ENCODE measurements at places on chromosomes 7 and 10. TPM values are rescaled to one million over a fixed set of nuclear protein-coding genes. Genes with fewer than 3 reads are reported as not detected.

The ATAD1 gene
- 41.4 TPM for total RNA-seq

The DNAJB12 gene
- 18.3 TPM for total RNA-seq

The CREB5 gene
- 11.1 TPM for total RNA-seq

The POLR2J2 gene
- 1.3 TPM for total RNA-seq

The INTS1 gene
- total RNA-seq = 9.3 TPM

The PLXDC2 gene
- total RNA-seq = 6.1 TPM

The CPA4 gene
- total RNA-seq = 365 TPM

The BBIP1 gene
- total RNA-seq = 21.7 TPM

The AKR1B1 gene
- 72.2 TPM for total RNA-seq

The PAX4 gene
- total RNA-seq = not detected

The PGAM1 gene
- 841 TPM for total RNA-seq

The TASOR2 gene
- 53.6 TPM for total RNA-seq

The C10orf62 gene
- not detected for total RNA-seq

The RBM20 gene
- total RNA-seq = under 0.01 TPM

The BUB3 gene
- 346 TPM for total RNA-seq

The SPDYE8 gene
- not detected for total RNA-seq

The KMT2E gene
- 79.2 TPM for total RNA-seq

The ZNF22 gene
- total RNA-seq = 12.4 TPM

The C10orf53 gene
- not detected for total RNA-seq

The SPDYE18 gene
- not detected for total RNA-seq

The PBLD gene
- total RNA-seq = 5.7 TPM

The NUTM2E gene
- not detected for total RNA-seq

The FAM180A gene
- 1.4 TPM for total RNA-seq

The CFAP43 gene
- total RNA-seq = not detected

The C10orf105 gene
- under 0.01 TPM for total RNA-seq

The RADIL gene
- not detected for total RNA-seq

The CAMK1D gene
- 4.2 TPM for total RNA-seq

The ADD3 gene
- 212 TPM for total RNA-seq

The OPN1SW gene
- not detected for total RNA-seq

The ANXA8L1 gene
- total RNA-seq = 0.18 TPM

The MCU gene
- 36.2 TPM for total RNA-seq

The NEUROG3 gene
- total RNA-seq = not detected

The LFNG gene
- total RNA-seq = 1.4 TPM

The TUBAL3 gene
- total RNA-seq = not detected

The FAM171A1 gene
- 26.1 TPM for total RNA-seq

The NUDCD3 gene
- 58.3 TPM for total RNA-seq

The PSAP gene
- total RNA-seq = 216 TPM

The SCIN gene
- not detected for total RNA-seq

The GPR141 gene
- not detected for total RNA-seq

The ACTL6B gene
- total RNA-seq = not detected

The SEMA3D gene
- total RNA-seq = 10.8 TPM

The PAPOLB gene
- under 0.01 TPM for total RNA-seq

The SH2B2 gene
- total RNA-seq = 0.56 TPM

The RGR gene
- total RNA-seq = not detected

The GPR15LG gene
- total RNA-seq = not detected

The GOLGA7B gene
- total RNA-seq = not detected

The PTPN20 gene
- total RNA-seq = not detected

The ITPRIP gene
- total RNA-seq = 7.5 TPM

The ITGA8 gene
- total RNA-seq = under 0.01 TPM

The FFAR4 gene
- not detected for total RNA-seq

The CTTNBP2 gene
- total RNA-seq = 11.3 TPM

The HNRNPA2B1 gene
- 49.3 TPM for total RNA-seq

The IKZF1 gene
- total RNA-seq = not detected

The CYP26C1 gene
- under 0.01 TPM for total RNA-seq

The OR2A42 gene
- not detected for total RNA-seq

The TDRD1 gene
- not detected for total RNA-seq

The STN1 gene
- total RNA-seq = 28.6 TPM

The FOXI2 gene
- not detected for total RNA-seq

All from IMR-90 (cell line).